ENCODE measurements at places on chromosomes 3 and 15.

DNA sequence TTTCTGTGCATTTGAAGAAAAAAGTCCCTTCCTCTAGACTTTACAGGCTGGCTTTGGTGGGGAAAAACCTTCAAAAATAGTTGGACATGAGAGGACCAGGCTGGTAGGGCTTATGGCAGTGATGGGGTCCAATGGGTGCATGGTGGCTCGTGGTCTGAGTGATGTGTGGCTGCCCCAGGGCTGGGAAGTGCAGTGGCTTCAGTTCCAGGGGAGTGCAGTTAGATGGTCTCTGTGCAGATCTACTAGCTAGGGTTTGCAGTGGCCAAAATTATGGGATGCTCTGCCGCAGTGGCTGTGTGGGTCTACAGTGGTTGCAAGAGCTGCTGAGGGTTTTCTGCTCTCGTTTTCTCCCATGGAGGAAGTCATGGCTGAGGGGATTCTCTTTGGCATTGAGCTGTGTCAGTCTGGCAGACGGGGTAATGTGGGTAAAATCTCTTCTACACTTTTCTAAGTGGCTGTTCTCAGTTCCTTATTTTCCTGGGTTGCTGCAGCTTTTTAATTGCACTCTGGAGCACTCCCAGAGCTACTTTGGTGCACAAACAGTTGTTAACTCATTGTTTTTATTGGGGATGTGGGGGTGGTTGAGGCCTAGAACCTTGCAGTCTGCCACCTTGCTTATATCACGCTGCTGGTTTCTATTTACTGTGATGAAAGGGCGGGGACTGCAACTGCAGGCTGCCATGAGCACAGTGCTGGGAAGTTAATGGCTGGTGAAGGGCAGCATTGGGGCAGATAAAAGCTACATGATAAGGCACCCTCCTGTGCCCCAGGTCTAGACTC is 1324.6 kb downstream of the NSUN3 start:
- DNase-seq: no peak

GRCh38 chr15:68427366-68427765 is 4.6 kb downstream of the ITGA11 start:
- no peak for DNase-seq

GRCh38 chr3:54827776-54828175 is 100.1 kb downstream of the LRTM1 start:
- DNase-seq: no peak

GRCh38 chr3:194130807-194131589 is 5.0 kb upstream of the HES1 start:
- DNase-seq: peak; percentile 68
